ENCODE measurements at places on chromosomes 16 and 17.
A peak's percentile ranks its signal among the peaks of the same experiment; 100 is the strongest.

DNA sequence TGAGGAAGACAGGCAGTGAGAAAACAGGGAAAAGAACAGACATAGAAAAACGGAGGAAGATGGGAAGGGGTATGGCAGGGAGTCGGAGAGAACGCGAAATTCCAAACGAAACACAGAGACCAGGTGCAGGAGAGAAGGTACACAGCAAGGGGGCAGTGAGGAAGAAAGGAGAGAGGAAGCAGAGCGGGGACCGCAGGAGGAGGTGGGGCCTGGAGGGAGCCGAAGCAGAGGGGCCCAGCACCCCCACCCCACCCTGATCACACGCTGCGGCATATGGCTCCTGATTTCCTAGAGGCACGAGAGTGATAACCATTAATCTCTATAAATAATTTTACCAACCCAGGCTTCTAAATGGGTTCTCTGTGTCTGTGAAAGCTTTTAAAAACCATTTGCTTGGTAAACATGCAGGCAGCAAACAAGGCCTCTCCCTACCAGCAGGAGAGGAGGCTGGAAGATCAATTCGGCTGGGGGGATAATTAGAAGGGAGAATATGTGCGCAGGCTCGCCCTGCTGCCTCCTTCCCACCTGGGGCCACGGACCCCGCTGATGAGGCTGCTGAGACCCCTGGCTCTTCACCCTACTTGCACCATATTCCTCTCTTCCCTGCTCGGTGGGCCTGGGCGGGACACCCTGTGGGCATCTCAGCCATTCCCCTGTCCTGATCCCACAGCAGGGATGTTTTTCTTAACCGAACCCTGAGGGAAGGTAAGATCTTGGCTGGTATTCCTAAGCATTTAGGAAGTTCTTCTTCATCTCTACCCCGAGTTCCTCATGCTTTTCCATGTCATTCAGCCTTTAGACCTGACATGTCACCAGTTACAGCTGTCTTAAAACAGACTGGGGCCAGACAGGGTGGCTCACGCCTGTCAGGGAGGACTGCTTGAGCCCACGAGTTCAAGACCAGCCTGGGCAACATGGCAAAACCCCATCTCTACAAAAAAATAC is 86.7 kb downstream of the TMEM132E start:
- no peak for DNase-seq

DNA sequence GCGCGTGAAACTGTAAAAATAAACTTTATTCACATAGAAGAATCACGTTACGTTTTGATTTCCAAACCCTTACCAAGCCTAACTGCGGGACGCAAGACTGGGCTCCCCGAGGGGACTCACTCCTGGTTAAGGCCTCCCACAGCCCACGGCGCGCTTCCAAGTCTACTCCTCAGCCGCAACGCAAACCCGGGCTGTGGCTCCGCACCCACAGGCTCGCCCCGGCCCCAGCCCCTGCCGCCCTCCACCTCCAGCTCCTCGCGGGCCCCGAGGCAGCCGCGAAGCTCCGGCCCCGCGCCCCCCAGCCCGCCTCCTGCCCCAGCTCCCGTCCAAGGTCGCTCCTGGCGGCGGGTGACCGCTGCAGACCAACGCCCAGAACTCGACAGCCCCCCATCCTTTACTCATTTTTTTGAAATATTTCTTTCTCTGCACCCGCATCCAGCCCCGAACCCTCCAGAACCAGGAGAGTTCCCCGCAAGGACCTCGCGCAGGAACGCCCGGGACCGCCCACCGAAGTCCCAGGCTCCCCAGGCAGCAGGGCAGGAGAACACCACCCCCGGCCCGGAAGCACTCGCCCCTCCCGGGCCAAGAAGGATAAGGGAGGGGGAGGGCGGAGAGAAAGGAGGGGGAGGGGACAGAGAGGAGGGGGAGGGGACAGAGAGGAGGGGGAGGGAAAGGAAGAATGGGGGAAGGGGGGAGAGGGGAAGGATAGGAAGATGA is 912 bp downstream of the USP22 start:
- peak; percentile 78 for DNase-seq

GRCh38 chr17:41333098-41333497 is 17.5 kb downstream of the KRT33A start:
- DNase-seq: no peak

GRCh38 chr16:86359571-86359970 is 150.8 kb upstream of the FOXF1 start:
- no peak for DNase-seq

- DNase-seq: peak; percentile 66
Measured at GRCh38 chr16:24504472-24505345, 34.7 kb upstream of the RBBP6 start.
